ENCODE measurements at places on chromosomes 6 and 20. TPM values are rescaled to one million over a fixed set of nuclear protein-coding genes. Genes with fewer than 3 reads are reported as not detected.

Gene TOP1
- total RNA-seq: 55.6 TPM

Gene CD109
- total RNA-seq: 17.0 TPM

Gene SUMO4
- 16.1 TPM for total RNA-seq

Gene SLC35F1
- total RNA-seq: 51.7 TPM

Gene MATN4
- 11.4 TPM for total RNA-seq

Data from camera-type eye (tissue), 1 donor.